ENCODE measurements at places on chromosomes 6 and 20.

DNA sequence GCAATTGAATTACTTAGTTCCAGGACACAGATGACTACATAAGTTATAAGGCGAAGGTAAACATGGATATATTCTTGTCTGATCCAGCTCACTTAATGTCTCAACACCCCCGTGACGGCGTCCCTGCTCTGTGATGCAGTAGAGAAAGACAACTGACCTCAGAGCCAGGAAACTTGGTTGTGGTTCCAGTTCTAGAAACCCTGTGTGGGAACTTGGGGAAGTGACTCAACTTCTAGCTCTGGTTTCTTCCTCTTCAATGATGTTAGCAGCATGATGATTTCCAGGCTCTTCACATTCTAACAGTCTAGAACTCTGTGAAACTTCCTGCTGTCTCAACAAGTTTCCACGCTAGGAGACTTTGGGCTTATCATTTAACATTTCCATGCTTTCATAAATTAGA is 18.4 kb downstream of the LAMA4 start:
- H3K4me1 ChIP-seq = peaks cover 19% of the 10 kb centered on the region
- no peak overlapping the region for H3K4me3 ChIP-seq
- DNase-seq = peak; percentile 47
- no peaks in the 10 kb centered on the region for H3K27me3 ChIP-seq

DNA sequence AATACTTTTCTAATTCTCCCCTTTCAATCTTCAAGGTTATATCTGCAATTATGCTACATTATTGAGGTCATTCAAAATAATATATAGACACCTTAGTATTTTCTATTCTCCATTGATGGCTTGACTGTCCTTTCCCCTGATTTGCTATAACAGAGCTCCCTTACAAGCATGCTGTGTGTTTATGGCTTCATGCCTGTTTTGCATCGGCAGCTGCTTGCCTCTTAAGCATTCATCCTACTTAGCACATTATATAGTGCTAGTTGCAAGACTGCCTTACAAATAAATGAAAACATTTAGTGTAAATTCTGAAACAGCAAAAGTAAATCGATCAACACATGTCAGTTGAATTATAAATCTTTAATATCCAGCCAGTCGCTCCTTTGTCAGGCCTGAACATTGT is 476.2 kb upstream of the POU3F2 start:
- H3K27ac ChIP-seq = no peak overlapping the region
- H3K36me3 ChIP-seq = no peaks in the 10 kb centered on the region
- H3K27me3 ChIP-seq = peaks cover 11% of the 10 kb centered on the region
- no peak overlapping the region for H3K4me3 ChIP-seq

DNA sequence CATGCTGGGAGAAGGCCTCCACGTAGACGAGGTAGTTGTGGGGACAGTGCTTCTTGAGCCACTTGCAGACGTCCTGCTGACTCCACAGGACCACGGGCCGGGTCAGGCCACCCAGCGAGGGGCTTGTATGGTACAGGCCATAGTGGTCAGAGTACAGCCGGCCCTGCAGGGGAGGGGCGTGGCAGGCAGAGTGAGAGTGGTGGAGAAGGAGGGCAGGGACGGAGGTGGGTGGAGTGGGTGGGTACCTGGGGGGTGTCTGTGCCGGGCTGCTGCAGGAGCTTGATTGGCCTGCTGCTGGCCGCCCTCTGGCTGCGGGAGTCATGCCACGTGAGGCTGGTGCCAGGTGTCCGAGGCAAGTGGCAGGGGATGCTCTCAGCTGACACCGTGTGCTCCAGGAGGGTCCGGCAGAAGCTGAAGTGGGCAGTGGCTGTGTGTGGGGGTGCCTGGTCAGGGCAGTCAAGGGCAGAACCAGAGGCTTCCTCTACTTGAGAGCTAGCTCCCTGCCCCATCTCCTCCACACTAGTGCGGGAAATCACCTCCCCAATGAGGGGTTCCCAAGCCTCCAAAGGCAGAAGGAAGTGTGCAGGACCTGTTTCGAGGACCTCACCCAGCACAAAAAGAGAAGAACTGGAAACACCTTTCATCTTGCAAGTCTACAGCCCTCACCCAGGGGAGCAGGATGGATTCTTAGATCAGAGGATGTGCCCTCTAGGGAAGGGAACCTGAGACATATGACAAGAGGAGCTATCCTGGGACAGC is 2.3 kb downstream of the SAMD10 start:
- peak overlapping the region; percentile 28 for H3K4me3 ChIP-seq
- peaks cover 40% of the 10 kb centered on the region for H3K4me1 ChIP-seq
- H3K27me3 ChIP-seq = no peaks in the 10 kb centered on the region
- H3K27ac ChIP-seq = no peak overlapping the region
- no peak for DNase-seq

DNA sequence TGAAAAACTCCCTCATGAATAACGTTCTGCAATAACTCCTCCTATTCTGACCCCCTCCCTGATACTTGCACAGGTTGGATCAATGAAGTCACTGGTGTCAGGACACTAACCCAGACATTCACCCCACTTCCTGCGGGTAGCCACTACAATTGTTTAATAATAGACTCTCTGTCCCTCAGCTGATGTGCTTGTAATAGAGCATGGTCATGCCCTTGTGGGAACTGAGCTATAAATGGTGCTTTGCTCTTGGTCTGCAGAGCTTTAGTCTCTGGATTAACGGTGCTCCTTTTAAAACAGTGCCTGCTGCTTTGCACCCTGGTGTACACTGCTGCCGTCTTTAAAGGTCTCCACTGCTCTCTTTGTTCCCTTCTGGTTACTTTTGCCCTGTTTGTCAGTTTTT is 127.3 kb downstream of the BACH2 start:
- no peaks in the 10 kb centered on the region for H3K27me3 ChIP-seq
- no peak overlapping the region for H3K27ac ChIP-seq
- no peaks in the 10 kb centered on the region for H3K36me3 ChIP-seq
- DNase-seq = no peak

DNA sequence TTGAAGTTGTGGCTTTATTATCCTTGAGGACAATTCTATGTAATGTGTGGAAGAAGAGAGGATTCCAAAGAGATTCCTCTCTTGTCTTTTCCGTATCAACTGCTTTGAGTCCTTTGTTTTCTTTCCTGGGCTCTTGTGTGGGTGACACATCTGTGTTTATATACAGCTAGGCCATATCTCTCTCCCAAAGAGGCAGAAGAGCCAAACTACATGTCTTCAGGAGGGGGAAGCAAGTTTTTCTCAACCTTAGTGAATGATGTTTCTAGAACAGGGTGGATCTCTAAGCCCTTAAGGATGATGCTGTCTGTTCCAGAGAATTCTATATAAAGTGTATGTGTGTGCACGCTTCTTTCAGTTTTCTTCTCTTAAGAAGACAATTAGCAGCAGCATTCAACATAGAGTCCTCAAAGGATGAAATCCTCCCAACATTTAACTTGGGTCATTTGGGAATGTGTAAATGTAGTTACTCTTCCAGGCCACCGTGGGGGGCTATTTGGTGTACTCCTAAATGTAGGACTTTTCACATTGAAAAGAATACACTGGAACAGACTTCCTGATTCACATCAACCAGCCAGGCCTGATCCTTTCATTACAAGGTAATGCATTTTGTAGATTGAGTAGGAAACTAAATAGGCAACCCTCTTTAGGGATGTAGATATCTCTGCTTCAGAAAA is 92.8 kb upstream of the EEF1E1 start:
- no peaks in the 10 kb centered on the region for H3K4me1 ChIP-seq
- no peaks in the 10 kb centered on the region for H3K36me3 ChIP-seq
- H3K27me3 ChIP-seq = no peaks in the 10 kb centered on the region
- no peak overlapping the region for H3K4me3 ChIP-seq
- no peak overlapping the region for H3K27ac ChIP-seq

DNA sequence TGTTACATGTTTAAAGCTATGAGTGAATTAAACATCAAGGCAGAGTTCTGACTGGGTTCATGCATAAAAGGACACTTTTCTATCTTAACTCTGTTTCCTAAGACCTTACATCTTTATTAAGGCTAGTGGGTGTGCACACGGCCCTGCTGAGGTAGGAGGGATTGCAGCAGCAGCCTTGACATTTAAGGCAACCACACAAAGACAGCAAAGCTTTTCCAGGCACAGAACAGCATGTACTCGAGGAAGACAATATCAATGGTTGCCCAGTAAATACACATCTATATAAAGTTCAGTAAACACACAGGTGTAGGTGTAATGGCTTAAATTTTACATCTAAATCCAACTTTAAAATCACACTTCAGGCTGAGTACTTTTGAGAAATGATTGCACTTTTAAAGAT is 79.8 kb upstream of the LOC128125822 start:
- H3K27me3 ChIP-seq = no peaks in the 10 kb centered on the region
- no peak overlapping the region for H3K4me3 ChIP-seq
- H3K27ac ChIP-seq = no peak overlapping the region
- peaks cover 17% of the 10 kb centered on the region for H3K4me1 ChIP-seq

DNA sequence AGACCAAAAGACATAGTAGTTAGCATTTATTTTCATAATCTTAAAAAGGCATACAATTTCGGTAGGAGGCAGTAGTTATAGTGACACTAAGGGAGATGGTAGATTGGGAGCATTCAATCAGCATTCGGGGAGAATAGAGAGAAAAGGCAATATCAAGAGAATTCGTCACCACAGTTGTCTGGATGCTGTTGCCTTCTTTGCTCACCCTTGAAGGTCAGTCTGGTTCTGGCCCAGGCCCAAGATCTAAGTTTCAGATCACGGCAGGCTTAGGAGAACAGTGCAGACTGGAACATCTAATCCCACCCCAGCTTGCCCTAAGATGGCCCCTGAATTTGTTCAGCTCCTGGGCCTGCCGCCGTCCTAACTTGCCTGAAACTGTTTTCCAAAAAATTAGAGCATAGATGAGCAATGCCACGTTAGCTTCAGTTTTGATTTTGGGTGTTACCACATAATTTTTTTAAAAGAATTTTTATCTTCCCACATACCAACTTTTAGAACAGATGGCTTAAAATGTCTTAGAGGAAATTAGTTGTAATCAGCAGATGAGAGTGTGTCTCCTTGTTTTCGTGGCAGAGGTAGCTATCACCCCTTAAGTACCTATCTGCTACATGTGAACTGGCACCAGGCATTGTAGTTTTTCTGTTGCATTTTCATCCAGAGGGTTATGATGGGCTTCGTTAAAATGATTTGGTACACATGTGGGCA is 8.3 kb upstream of the CEP85L start:
- no peak overlapping the region for H3K4me3 ChIP-seq
- H3K36me3 ChIP-seq = no peaks in the 10 kb centered on the region
- H3K27me3 ChIP-seq = no peaks in the 10 kb centered on the region
- no peaks in the 10 kb centered on the region for H3K4me1 ChIP-seq

GRCh38 chr6:140051521-140052512 is 677.4 kb upstream of the CITED2 start:
- no peaks in the 10 kb centered on the region for H3K36me3 ChIP-seq
- no peaks in the 10 kb centered on the region for H3K27me3 ChIP-seq

DNA sequence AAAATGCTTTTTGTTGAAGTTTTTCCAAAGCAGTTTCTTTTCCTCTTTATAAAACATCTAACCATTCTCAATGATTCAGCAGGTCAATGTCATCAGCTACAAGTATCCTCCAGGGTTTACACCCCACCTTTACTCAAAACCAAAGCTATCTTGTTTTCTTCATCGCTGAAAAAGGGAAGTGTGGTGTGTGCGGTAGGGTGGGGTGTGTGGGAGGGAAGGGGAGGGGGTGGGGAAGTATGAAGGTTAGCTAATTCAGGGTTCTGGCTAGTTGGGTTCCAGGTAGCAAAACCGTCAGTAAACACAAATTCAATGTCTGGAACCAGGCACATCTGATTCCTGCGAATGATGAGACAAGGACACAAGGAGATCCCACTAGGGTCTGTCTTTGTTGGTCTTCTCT is 189.6 kb downstream of the GJA10 start:
- H3K4me1 ChIP-seq = peaks cover 29% of the 10 kb centered on the region
- no peaks in the 10 kb centered on the region for H3K27me3 ChIP-seq
- H3K27ac ChIP-seq = no peak overlapping the region
- peaks cover 6% of the 10 kb centered on the region for H3K36me3 ChIP-seq
- no peak overlapping the region for H3K4me3 ChIP-seq

DNA sequence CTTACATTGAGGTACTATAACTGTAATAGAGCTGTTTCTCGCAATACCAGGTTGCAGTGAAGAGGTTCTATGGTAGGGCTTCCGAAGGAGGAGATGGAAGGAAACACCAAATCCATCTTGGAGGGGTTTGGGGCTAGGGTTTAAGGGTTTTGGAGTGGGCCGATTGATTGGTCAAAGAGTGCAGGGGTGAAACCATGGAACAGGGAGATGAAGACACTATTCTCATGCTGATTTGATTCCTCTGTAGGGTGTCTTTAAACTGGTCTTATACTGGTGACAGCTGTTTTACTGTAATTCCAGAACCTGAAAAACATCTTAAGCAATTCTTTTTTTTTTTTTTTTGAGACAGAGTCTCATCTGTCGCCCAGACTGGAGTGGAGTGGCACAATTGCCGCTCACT is 7.8 kb downstream of the SMIM13 start:
- H3K36me3 ChIP-seq = peaks cover 6% of the 10 kb centered on the region
- no peak overlapping the region for H3K4me3 ChIP-seq
- no peak overlapping the region for H3K27ac ChIP-seq
- DNase-seq = no peak
- H3K27me3 ChIP-seq = no peaks in the 10 kb centered on the region

DNA sequence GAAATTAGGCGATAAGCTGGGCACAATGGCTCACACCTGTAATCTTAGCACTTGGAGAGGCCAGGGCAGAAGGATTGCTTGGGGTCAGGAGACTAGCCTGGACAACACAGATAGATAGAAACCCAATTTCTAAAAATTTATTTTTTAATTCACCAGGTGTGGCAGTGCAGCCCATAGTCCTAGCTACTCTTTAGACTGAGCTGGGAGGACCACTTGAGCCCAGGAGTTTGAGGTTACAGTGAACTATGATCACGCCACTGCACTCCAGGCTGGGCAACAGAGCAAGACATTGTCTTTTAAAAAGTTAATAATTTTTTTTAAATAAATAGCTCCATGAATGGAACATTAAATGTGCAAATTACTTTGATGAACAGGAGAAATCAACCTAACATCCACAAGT is 8.2 kb downstream of the ZNF318 start:
- no peak overlapping the region for H3K27ac ChIP-seq
- no peaks in the 10 kb centered on the region for H3K4me1 ChIP-seq
- H3K36me3 ChIP-seq = peaks cover 69% of the 10 kb centered on the region

- H3K4me3 ChIP-seq = no peak overlapping the region
- H3K4me1 ChIP-seq = no peaks in the 10 kb centered on the region
- H3K27me3 ChIP-seq = no peaks in the 10 kb centered on the region
- DNase-seq = no peak
Measured at GRCh38 chr20:43631598-43631997, 35.3 kb upstream of the MYBL2 start.

- DNase-seq = no peak
- H3K4me1 ChIP-seq = no peaks in the 10 kb centered on the region
- H3K36me3 ChIP-seq = no peaks in the 10 kb centered on the region
- no peak overlapping the region for H3K4me3 ChIP-seq
- no peak overlapping the region for H3K27ac ChIP-seq
- no peaks in the 10 kb centered on the region for H3K27me3 ChIP-seq
Measured at GRCh38 chr6:43311666-43312065, 3.0 kb upstream of the CRIP3 start.

DNA sequence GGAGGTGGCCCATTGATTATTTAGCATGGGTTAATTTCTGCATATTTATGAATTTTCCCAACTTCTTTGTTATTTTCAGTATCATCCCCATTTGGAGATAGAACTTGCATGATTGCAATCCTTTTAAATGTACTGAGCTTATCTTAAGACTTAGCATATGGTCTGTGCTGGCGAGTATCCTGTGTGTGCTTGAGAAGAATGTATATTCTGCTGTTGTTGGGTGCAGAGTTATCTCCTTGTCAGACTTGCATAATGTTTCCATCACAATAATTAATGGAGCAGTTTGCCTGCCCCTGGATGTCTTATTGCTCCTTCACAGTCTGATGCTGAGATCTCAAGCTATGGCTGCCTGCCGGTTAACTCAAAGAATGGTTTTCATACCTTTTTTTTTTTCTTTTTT is 112.6 kb downstream of the CDYL start:
- H3K27ac ChIP-seq = no peak overlapping the region
- no peak for DNase-seq
- no peaks in the 10 kb centered on the region for H3K4me1 ChIP-seq
